CD4-positive, alpha-beta T cell treated with Interleukin-4 for 1 hour (primary cell): ENCODE measurements at places on chromosomes 4 and X.
A peak's percentile ranks its signal among the peaks of the same experiment; 100 is the strongest.

DNA sequence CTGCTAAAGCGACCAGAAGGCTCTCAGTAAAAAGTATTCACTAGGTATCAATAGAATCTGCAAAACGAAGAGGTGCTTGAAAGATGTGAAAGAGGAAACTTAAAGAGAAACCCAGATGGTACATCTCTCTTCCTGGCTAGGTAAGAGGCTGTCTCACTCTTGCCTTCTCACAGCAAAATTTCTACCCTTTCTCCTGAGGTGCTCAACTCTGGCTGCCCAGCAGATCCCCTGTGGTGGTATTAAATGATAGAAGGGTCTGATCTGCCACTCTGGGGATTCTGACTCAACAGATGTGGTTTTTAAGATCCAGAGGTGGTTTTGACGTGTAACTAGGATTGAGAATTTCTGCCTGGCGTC, 14.9 kb upstream of the TSPAN5 start:
- DNase-seq = no peak

GRCh38 chrX:108221301-108221864, 129.8 kb downstream of the ATG4A start:
- DNase-seq = no peak

DNA sequence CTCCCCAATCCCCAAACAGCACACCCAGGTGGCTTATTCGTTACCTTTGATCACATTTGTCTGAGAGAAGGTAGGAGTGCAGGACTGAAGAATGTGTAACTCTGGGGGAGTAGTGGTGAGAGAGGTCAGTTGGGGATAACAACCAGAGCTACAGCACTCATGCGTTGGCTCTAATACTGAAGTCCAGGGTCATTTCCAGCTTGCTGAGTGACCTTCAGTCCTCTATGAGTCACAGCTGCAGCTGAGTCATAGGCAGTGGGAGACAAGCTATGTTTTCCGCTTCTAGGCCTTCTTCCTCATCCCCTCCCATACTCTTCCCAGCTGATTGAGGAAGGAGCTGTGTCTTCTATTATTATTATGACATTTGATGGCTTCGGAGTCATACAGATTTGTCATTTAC, 31.6 kb upstream of the CT47C1 start:
- peak; percentile 32 for DNase-seq

DNA sequence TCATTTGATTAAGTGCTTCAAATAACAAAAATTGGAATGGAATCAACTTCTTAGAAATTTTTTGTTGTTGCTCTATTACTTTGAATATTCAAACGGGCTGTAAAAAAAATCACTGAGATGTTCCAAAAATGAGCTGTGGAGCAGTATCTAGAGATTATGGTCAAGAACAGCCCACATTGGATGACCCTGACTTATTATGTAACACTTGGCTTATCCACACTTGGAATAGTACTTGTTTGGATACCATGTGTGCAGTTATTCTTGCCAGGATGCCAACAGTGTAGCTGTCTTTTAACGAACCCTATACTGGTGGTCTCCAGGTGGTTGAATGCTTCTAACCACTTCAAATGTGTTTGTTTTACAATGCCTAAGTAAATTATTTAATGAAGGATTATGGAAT, 64.9 kb upstream of the CAMK2D start:
- no peak for DNase-seq

DNA sequence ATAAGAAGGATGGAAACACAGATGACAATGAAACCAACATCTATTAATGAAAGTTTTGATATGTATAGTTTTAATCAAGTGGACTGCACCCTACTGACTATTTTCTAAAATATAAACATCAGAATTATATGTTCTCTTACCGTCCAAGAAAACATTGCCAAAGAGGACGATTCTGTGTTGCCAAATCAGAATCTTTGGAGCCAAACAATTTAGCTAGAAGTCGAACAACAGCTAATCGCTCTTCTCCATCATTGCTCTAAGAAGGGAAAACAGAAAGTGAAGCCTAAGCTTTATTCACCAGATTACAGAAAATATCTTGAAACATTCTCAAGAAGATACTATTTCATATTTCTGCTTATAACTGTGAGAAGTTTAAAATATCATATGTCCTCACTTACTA, 64.2 kb downstream of the PDS5A start:
- no peak for DNase-seq

DNA sequence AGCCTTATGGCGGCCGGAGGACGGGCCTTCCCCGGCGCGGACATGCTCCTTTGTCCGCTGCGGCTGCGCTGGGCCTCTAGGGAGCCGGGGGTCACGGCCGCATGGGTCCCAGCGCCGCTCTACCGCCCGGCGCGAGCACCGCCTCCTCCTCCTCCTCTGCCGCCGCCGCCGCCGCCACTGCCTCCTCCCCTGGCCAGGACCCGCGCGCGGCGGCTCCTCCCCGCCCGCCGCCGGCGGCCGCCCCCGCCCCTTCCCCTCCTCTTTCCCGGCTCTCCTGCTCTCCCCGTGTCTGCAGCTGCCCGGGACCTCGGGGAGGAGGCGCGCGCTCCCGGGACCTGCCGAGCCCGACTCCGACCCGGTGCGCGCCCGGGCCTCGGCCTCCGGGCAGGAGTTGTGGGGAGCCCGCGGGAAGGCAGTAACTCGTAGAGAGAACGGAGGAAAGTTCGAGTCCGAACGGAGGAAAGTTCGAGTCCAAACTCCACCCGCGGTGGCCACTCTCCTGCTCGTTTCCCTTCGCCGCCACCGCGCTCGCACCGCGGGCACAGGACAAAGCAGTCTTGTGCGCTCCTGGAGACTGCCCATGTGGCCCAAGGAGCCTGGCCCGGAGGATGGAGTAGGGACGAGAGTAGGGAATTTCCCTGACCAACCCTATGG, at the start of gene ADGRA3:
Gene ADGRA3, minus strand, starts transcription at position 179 of the 654 bp plus-strand sequence. CDS start 282 bp downstream, outside the sequence.
- DNase-seq = no peak

- no peak for DNase-seq
These were observed 89.0 kb upstream of the C4orf50 start for GRCh38 chr4:6107114-6107791.

DNA sequence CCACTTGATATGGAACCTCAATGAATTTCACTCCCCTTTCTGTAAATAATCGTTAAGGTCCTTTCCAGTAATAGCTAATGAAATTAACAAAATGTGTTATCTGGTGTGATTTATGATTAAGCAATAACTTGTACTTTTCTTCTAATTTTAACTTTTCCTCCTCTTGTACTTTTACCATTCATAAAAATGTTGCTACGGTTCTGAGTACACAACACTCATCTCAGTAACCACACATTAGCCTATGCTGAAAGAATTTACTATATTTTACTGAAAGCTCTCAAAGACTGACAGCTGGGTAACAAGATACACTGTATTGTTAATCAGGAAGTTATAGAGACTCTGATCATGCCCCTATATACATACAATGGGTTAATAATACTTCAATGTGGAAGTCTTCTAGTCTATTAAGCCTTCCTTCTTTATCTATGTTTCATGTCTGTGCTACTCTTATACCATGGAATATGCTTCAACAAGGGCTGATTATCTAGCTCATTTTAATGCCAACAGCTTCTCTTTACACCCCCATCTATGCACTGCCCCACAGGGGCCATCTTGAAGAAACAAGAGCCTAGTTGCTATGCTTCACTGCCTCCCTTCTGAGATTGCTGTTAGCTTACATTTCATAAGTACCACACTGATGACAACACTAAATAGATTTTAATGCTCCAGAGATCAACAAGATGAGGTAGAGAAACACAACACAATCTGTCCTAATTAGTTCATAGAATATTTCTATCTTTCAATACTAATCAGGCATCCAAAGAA, 39.1 kb downstream of the LAMP2 start:
- DNase-seq = no peak

DNA sequence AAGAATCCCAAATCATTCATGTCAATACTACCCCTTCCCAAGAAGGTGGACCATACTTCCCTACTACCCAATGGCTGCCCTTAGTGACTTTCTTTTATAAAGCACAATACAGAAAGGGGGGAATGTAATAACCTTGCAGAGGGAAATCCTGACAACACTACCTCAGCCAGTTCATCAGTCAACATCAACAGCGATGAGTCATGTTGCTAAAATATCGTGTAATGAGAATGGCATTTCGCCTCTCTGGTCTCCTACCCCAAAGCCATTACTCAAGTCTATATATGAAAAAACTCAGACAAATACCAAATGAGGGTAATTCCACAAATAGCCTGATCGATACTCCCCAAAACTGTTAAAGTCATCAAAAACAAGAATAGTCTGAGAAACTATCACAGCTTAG, 3.3 kb upstream of the MAGEA8 start:
- DNase-seq = no peak

DNA sequence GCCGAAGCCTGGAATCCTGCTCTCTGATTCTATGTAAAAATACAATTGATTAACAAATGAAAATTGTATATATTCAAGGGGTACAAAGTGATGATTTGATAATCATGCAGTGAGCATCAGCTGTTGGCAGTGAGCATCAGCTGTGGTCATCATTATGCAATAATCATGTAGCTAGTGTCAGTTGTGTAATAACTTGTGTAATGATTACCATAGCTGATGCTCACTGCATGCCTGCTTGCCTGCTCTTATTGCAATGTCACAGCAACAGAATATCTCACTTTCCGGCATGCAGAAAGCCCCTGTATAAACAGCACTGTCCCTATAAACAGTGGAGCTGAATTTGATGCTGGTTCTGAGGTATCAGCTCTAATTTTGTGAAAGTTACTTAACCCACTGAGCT, 46.8 kb downstream of the SULT1B1 start:
- DNase-seq = no peak

GRCh38 chrX:97835969-97836368, 952.3 kb downstream of the RPA4 start:
- no peak for DNase-seq
